LHCN-M2 (cell line): ENCODE measurements at places on chromosomes 1 and 21. TPM values are rescaled to one million over a fixed set of nuclear protein-coding genes. Genes with fewer than 3 reads are reported as not detected.

DNA sequence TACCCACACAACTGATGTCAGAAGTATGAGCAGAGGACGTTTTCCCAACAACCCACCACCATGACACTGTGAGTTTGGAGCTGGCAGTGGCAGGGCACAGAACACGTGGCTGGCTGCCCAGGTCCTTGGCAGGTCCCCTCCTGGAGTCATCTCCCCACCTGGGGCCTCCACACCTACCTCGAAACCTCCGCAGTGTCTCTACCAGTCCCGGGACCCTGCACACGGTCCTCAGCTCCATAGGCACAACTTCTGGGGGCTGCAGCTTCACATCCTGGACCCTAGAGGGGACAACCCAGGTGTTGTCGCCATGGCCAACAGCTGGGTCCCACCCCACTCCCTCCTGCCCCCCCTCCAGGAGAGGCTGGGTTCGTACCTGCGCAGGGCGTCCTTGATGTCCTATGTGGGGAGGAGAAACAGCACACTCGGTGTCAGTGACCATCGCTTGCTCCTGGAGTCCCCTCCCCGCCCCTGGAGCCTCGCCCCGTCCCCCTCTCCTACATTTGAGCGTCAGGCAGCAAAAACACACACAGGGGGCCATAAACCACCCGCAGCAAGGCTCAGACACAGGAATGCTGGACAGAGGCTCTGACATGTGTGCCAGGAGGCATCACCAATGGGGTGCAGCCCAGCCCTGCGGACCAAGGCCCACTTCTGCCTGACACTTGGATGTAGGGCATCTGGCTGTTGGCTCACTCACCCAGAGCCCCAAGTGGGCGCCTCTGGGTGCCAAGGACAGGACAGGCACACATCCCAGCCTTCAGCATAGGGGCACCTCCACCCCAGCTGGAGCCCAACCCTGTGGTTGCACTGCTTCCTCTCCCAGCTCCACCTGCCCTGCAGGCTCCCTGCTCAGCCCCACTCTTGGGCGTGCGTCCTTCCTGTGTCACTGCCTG lies 9.6 kb downstream of the TRIM11 start:
- DNase-seq = no peak

GRCh38 chr1:244011786-244012185 lies 39.3 kb upstream of the ZBTB18 start:
- DNase-seq = no peak

DNA sequence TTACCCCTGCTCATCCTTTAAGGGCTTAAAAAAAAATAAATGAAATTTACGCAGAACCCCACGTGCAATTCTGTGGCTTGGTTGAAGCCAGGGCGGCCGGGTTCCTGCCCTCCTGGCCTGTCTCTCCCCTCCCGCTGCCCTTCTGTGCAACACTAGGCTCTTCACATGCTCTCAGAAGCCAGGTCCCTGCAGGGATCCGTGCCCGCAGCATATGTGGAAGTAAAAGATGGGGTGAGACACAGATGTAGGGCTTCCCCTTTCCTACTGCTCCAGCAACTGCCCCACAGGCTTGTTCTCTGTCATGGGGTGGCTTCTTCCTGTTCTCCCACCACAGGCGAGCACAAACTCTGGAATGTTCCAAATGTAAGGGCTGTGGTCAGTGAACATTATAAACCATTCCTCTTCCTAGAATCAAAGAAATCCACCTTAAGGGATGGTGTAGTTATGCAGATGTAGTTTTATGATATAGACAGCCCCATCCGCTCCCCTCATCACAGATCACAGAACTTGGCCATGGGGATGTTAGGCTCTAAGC lies 535.4 kb downstream of the KIF26B start:
- DNase-seq = no peak

- DNase-seq = no peak
Observed at GRCh38 chr1:21630571-21631343, 38.4 kb downstream of the RAP1GAP start.

GRCh38 chr1:88061492-88062177 lies 622.4 kb upstream of the PKN2 start:
- peak; percentile 45 for DNase-seq

DNA sequence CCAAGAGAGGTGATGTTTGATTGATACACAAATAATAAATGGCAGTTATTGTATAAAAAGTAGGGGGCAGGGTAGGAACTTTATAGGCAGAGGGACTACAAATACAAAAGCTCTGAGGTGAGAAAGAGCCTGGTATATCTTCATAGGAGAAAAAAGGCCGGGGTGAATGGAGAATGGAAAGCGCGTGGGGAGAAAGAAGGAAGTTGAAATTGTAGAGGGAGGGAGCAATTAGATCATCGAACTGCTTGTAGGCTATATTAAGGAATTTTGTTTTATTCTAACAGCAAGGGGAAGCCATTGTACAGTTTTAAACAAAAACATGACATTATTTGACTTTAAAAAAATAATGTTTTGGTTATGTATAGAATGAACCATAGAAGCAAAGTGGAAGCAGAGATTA lies 147.4 kb downstream of the PDE4B start:
- DNase-seq = no peak

DNA sequence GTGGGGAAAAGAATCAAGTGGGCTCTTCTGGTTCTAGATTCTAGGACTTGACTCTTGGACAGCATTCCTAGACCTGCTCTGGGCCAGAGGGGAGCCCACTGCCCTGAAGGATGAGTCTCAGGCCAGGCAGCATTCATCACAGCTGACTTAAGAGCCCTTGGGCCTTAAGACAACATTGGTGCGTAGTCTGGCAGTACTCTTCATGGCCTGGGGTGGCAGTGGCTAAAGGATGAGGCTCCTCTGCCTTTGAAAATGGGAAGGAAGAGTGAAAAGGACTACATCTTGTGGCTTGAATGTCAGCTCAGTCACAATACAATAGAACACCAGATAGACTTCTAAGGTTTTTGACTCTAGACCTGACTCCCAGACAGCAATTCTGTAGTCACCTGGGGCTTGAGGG lies 1415.1 kb upstream of the PRMT6 start:
- DNase-seq = no peak

- no peak for DNase-seq
Observed at GRCh38 chr1:236150311-236150955, 8.1 kb downstream of the GPR137B start.

DNA sequence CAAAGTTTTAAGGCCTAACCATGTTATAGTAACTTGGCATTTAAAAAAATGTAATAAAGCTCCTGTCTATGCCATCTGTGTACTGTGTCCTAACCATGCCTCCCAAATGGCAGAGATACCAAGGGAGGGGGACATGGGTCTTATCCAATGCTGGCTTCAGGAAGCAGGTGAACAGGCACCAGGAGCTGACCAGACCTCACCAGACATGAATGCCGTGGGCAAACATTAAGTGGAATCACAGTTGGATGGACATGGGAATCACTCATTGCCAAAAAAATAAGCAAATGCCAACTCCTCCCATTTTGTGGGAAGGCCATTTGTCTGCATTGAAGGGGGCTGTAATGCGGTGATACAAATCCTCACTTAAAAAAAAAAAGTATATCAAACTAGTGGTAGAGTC lies 22.9 kb downstream of the PROX1 start:
- DNase-seq = no peak

DNA sequence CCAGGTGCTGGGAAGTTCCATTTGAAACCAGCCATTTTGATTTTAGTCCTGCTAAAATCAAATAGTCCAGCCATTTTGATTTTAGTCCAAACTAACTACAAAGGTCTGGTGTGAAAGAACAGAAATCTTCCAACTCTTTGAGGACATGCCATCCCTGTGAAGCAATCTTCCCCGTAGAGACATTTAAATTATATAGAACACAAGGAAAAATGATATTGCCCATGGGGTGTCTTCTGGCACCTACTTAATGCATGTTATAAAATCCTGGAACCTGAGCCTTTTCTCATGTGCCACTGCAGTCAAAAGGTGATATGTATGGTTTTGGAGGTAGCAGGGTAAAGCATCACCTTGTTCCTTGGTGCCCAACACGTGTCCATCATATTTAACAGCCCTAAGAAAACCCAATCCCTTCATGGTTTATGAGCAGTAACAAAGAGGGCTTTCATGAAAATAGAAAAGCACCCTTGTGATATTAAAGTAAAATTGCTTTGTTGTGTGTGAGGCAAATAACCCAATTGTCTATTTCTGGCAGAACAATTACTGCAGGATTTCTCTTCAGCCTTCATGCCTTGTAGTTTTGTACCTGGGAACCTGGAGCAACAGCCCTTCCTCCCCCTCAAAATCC lies 26.3 kb downstream of the ANGPTL7 start:
- DNase-seq = no peak

DNA sequence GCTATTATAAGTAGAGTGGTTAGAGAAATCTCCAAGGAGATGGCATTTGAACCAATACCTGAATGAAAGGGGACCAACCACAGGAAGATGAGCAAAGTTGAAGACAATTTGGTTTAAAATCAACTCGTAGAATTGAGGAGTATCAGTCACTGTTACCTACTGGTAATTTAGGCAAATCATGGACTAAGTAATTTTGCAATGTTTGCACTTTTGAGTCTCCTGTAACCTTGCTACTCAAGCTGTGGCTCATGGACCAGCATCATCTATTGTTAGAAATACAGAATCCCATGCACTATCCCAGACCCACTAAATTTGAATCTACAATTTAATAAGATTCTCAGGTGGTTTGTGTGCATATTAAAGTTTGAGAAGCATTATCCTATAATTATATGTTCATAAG lies 21.8 kb downstream of the RWDD3 start:
- no peak for DNase-seq

- DNase-seq = no peak
Observed at GRCh38 chr1:47024141-47024801, 802 bp downstream of the CYP4X1 start.

GRCh38 chr1:6144647-6145395 lies 35.3 kb downstream of the CHD5 start:
- no peak for DNase-seq

- DNase-seq = peak; percentile 87
Observed at GRCh38 chr1:70044832-70045231, 160.5 kb downstream of the LRRC40 start.

DNA sequence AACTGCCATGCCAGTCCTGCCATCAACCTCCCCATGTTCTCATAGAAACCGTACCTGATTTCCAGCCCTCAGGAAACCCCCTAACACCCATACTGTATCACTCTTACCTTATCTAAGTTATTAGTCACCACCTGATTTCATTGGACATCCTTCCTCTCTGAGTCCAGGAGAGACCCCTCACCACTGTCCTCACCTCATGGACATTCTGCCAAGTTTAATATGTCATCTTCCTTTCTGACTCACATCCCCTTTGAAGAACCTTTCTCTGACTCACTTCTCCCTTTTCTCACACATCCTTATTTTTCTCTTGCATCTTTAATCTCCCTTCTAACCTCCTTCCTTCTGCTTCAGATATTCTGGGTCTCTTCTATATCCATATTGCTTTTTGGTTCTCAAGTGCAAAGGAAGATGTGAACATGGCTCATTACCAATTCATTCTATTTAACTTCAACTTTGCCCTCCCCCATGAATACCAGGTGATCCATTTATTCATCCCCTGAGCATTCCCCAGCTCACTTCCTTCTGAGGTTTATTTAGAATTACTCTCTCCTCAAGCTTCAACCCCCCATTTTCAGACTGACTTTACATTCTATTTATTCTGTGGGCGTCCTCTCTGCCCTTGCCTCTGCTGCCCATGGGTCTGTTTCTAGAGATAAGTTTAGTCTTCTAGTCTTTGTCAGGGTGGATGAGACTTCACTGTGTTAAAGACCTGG lies 206.8 kb upstream of the ESRRG start:
- DNase-seq = peak; percentile 5

- DNase-seq = no peak
Observed at GRCh38 chr1:42184616-42185015, 20.1 kb upstream of the GUCA2A start.

GRCh38 chr1:248404024-248404423 lies 1.2 kb downstream of the OR2T1 start:
- no peak for DNase-seq

DNA sequence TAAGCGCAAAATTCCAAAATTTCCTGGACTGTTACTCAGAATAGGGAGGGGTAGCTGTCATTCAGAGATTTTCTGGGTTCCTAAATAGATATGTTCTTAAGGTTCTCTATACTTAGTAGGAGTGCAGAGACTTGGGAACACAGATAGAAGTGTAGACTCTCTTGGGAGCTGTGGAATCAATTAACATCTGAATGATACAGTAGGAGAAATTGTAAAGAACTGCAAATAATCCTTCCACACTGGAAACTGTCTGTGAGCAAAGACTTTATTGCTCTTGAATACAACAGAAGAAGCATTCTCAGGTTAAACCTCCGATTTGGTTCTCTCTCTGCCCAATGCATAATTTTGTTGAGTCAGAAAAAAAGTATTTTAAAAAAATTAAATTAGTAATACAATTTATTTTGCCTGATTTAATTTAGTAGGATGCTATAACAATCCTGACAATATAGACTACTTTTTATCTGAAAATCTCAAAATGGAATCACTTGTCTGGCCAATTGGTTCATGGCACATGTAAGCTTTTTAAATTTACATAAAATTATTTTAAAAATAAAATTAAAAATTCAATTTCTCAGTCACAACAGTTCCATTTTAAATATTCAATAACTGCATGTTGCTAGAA lies 1754.3 kb downstream of the PLA2G4A start:
- DNase-seq = no peak

DNA sequence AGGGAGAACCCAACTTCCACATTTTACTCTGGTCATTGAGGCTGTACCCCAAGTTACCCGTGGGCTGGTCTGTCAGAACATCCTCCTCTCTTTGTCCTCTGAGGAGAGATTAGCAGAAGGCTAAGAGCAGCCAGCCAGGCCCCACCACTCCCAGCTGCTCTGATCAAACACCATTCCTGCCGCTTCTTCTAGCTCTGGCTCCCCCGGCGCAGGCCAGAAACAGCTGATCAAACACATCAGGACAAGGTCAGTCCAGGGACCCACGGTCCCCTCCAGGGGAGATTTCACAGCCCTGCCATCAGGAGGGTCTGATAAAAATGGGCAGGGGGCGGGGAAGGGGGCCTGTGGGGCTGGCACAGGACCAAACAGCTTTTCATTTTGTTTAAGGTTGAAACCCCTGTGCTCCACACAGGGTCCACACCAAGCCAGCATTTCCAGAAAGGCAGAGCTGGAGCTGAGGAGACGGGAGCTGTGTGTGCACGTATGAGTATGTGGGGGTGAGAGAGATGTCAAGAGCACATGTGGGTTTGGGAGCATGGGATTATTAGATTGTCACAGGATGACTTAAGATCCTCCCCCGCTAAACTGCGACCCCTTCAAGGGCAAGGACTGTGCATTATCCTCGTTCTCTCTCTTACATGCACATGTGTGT lies 29.9 kb upstream of the EPHA8 start:
- DNase-seq = no peak

GRCh38 chr1:62178372-62178771 lies 16.3 kb upstream of the L1TD1 start:
- DNase-seq = no peak

The SMIM1 gene
- not detected in 2 replicates for total RNA-seq

The CRP gene
- not detected in 2 replicates for total RNA-seq

The MXRA8 gene
- total RNA-seq = 292 and 326 TPM in 2 replicates

The ACOT7 gene
- total RNA-seq = 41.3 and 42.7 TPM in 2 replicates

The CD5L gene
- not detected in 2 replicates for total RNA-seq

The PRELP gene
- total RNA-seq = 0.06 TPM in 2 replicates

The SMPDL3B gene
- not detected in 2 replicates for total RNA-seq

The SERPINC1 gene
- not detected in 2 replicates for total RNA-seq

The TDRD5 gene
- total RNA-seq = not detected in 2 replicates

The IGSF9 gene
- total RNA-seq = not detected in 2 replicates

The FAM72A gene
- total RNA-seq = 4.6 and 6.2 TPM in 2 replicates

The CLCA2 gene
- total RNA-seq = 0.23 and 0.26 TPM in 2 replicates
